ENCODE measurements at places on chromosomes 6 and 20.

DNA sequence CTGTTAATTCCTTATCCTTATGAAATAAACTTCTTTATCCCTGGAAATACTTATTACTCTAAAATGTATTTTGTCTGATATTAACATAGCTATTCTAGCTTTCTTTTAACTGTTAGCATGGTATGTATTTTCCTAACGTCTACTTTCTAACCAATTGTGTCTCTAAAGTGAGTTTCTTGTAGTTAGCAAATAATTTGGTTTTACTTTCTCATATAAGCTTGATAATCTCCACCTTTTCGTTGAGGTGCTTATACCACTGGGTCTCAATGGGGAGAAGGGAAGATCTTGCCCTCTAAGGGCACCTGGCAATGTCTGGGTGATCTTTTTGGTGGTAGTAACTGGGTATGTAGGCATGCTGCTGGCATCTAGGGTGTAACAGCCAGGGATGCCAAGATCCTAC, 25.7 kb downstream of the ZNF334 start:
- DNase-seq: no peak

GRCh38 chr20:62707921-62708521, 615 bp upstream of the NTSR1 start:
- peak; percentile 19 for DNase-seq

DNA sequence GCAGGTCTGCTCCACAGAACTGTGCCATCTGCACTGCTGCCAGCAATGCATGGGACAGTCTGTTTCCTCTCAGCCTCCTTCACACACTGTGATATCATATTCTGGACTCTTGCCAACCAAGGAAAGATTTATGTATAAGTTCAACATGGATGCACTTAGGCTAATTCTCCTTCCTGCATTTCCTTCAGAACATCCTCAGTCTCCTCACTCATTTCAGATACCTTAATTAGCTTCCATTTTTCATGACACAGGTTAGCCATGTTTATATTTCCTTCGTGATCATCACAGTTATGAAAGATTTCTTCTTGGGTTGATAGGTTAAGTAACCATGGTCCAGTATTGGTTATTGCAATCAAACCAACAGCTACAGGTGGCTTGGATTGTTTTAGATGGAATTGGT, 46.4 kb upstream of the DDR1 start:
- no peak for DNase-seq

- DNase-seq: no peak
Observed at GRCh38 chr6:42224222-42225028, 6.8 kb upstream of the MRPS10 start.

DNA sequence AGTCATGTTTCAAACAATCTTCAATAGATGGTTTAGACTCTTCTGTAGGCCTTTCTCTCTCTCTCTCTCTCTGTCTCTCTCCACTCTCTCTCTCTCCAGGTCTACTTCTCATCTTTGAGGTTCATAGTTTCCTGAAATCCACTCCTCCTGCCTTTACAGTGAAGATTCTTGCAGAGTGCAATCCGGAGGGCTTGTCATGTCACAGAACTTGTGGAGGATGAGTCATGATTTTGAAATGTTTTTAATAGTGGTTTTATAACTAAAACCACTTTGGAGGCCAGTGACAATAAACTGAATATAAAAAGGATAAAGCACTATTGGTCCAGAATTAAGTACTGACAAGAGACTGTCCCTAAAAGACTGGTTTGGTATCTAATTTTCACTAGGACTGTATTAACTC, 156.3 kb downstream of the KIF6 start:
- DNase-seq: no peak

GRCh38 chr6:30047220-30047619, 13.8 kb upstream of the POLR1H start:
- no peak for DNase-seq

DNA sequence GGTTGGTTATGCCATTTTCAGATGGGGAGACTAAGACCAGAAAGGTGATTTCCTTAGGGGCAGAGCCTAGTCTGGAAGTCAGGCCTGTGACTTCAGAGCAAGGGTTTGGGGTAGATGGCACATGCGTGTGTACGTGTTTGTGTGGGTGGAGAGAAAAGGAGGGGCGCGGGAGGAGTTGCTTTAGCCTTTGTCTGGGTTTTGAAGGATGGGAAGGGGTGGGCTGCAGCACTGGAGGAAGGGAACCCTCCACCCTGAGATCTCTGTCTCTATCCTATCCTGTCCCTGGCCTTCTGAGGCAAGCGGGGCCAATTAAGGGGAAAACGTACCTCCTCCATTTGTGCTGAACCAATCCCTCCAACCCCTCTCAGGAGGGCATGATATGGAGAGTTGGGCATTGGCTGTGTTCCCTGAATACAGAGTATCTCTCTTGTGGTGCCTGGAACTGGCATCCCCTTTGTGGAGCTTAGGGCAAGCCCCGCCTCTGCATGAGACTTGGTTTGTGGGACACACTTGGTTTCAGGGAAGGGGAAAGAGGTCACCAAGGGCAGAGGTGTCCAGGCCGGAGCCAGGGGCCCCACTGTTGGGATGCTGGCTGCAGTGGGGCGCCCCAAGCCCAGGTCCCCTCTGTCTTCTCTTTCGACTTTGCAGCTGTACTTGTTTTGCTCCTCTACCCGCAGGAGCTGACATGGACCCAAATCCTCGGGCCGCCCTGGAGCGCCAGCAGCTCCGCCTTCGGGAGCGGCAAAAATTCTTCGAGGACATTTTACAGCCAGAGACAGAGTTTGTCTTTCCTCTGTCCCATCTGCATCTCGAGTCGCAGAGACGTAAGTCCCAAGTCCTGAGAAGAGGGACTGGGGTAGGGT, at the start of gene DBNDD2:
TSS of gene DBNDD2 (plus strand) at position 507 of the 863 bp plus-strand sequence. CDS start at position 686, 179 bp downstream.
- DNase-seq: peak; percentile 38

DNA sequence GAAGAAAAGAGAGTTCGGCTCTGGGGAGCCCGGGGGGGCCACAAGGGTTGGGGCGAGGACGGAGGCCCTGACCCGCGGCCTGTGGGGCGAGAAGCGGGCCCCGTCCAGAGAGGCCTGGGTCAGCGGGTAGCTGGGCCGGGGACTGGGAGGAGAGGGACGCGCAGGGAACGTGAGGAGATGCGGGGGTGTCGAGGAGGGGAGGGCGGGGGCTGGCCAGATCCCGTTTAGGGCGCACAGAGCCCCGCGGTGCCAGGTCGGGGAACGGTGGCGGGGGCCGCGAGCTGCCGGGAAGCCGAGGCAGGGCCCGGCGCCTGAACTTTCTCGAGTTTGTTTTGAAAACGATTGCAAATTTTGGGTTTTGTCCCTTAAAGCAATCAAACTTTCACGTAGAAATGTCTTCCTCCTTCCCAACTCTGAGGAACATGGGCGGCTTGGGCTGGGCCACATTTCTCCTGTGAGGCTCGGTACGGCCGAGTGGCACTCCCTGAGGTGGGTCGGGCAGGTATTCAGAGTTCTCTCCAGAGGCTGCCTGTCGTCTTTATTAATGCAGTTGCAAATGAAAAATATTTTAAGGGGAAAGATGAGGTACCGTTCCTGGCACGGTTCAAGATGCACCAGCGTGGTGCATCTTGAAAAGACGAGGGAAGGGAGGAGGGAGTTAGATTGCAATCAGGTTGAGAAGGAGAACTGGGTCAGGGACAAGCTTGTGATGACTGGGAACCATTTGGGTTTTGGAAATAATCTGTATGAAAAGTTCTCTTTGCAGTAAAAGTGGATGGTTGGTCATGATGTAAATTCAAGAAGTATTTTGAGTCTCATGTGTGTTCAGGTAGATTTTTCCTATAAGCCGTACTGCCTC, 972 bp downstream of the RNF8 start:
- DNase-seq: peak; percentile 8

- DNase-seq: no peak
Observed at GRCh38 chr6:143252961-143253360, 192.3 kb downstream of the AIG1 start.

DNA sequence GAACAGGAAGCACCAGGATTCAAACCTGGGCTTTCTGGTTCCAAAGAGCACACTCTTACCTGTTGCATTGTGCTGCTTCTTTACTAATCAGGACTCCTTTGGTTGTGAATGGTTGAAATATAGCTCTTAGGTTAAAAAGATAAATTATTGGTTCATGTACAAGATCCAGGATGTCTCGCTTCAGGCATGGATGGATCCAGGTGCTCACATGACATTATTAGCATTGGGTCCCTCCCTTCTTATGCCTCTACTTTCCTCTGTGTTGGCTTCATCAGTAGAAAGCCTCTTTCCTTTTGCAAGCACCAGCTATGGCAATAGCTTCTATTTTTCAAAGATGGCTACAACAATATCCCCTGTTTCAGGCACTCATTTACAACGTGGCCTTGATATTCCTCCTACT, 217.7 kb upstream of the SULF2 start:
- no peak for DNase-seq

DNA sequence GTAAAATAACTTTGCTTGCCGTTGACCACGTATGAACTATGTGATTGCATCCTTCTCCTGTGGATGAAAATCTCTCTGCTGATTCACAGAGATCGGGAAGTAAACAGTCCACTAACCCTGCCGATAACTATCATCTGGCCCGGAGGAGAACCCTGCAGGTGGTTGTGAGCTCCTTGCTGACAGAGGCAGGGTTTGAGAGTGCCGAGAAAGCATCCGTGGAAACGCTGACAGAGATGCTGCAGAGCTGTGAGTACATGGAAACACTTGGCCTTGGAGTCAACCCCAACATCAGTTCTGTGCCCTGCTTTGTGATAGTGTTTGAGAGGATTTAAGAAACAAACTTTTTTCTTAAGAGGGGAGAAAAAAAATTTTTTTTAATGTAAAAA, 937 bp downstream of the TAF8 start:
- no peak for DNase-seq

DNA sequence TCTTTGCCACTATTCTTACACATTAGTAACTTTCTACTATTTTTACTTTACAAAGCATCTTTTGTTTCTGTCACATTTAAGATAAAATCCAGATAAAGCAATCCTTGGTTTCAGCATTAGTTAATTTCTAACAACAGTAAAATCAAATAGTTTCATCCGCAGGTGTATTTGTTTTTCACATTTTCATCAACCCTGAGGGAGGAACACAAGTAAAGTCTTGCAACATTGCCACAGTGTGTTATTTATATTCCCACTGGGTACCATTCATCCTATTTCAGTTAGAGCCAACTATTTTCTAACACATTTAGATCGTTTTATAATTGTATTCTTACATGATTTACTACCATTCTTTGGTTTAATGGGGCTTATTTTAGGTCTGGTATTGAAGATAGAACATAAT, 908.7 kb upstream of the CITED2 start:
- no peak for DNase-seq

GRCh38 chr6:44642870-44643522, 255.5 kb downstream of the CDC5L start:
- DNase-seq: peak; percentile 8

- DNase-seq: no peak
Observed at GRCh38 chr20:36183155-36183944, 28.8 kb downstream of the EPB41L1 start.

GRCh38 chr6:155314773-155315515, 660 bp upstream of the TFB1M start:
- no peak for DNase-seq

DNA sequence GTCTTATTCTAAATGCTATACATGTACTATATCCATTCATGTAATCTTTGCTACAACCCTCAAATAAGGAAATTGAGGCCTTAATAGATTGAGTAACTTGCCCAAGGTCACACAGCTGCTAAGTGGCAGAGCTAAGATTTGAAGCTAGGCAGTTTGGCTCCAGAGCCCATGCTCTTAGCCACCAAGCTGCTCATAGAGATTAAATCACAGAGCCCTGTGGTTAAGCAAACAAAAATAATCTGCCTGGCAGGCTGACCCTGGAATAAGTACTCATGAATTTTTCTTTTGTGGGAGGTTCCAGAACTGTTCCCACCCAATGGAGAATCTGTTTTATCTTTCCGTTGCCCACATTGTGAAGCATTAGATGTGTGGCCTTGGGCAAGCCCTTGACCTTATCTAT, 7.4 kb downstream of the AAR2 start:
- no peak for DNase-seq

DNA sequence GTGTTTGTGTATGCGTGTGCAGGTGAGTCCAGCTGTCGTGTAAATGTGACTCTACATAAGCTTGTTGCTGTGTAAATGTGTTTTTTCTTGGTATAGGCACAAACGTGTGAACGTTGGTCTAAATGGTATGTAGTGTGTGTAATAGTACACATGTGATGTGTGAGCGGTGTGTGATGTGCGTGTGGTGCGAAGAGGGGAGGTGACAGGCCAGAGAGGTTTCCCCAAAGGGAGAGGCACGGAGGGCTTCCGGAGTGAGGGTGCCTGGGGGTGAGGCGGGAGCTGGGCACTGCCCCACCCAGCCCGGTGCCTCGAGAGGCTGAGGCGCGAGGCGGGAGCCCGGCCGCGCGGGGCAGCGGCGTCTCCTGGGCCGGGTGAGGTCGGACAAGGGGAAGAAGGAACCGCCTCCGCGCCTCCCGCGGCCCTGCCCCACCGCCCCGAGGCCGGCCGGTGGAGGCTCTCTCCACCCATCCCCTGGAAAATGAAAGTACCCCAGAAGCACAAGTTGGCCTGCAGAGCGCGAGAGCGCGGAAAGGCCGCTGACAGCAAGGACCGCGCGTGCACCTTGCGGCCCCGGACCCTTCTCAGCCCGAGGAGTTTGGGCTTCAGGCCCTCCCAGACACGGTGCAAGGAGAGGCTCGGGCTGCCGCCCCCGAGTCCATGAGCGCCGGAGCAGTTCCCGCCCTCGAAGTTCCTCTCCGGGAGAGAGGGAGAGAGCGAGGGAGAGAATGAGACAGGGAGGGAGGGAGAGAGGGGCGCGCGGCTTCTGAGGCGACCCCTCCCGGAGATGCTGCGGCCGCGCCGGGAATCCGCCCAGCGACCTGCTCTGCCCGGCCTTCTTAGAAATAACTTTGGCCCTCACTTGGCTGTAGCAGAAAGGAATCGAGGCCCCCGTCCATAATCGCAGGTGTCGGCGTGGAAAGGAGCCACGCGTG, 43.2 kb upstream of the OSTM1 start:
- no peak for DNase-seq

DNA sequence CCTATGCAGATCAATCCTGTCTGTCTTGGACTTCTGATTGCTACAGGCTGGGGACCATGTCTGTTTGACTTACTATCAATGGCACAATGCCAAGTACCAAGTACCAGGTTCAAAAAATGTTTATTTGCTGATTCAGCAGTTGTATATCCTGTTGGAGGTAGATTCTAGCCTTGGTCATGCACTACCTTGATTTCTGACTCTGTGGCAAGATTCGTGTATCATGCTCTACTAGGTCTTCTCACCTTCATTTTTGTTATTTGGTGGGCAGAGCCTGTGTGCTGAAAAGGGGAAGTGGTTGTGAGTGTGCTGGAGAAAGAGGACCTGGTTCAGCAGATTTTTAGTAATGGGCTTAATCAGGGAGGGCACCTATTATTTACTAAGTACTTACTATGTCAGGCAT, 192.4 kb upstream of the MYLIP start:
- no peak for DNase-seq

GRCh38 chr6:161100072-161100471, 108.5 kb downstream of the MAP3K4 start:
- DNase-seq: no peak

- DNase-seq: no peak
Observed at GRCh38 chr6:83847179-83847578, 6.0 kb upstream of the RIPPLY2 start.

All from stimulated activated CD4-positive, alpha-beta T cell treated with anti-CD3 and anti-CD28 coated beads, Interleukin-4, amount 100 ng/mL, for 4 hours (primary cell).